ENCODE measurements at places on chromosomes 4 and X.

GRCh38 chrX:93673056-93673868, at the start of gene NAP1L3:
Gene NAP1L3, minus strand, starts transcription at chrX:93673578. Its CDS starts 274 bp downstream, at chrX:93673304.
- peak; percentile 66 for DNase-seq

GRCh38 chrX:123807835-123808416, 51.9 kb upstream of the XIAP start:
- DNase-seq, result no peak

- DNase-seq, result no peak
These were observed 188.2 kb downstream of the GC start for GRCh38 chr4:71595576-71596108.

GRCh38 chr4:16617435-16617834, 281.0 kb downstream of the LDB2 start:
- DNase-seq, result no peak

DNA sequence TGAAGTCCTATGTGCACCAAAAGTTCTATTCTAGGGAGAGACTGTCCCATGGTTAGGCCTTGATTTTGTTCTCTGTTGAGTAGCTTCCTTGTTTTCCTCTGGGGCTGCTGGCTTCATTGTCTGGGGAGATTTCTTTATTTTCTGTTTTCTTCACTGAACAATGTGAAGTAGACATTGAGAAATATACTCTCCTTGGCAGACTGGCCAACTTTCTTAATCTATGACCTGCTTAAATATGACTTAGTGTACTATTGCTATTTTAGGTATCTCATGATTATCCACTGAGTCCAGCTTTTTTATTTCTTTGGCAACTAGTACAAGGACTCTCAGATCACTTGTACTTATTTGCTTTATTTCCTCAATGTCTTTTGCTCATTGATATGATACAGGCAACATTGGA, 1594.6 kb downstream of the ARAP2 start:
- no peak for DNase-seq

- DNase-seq, result no peak
These were observed 121.8 kb upstream of the EDA2R start for GRCh38 chrX:66760651-66761050.

GRCh38 chrX:16114611-16115010, 8.8 kb upstream of the GRPR start:
- DNase-seq, result no peak

DNA sequence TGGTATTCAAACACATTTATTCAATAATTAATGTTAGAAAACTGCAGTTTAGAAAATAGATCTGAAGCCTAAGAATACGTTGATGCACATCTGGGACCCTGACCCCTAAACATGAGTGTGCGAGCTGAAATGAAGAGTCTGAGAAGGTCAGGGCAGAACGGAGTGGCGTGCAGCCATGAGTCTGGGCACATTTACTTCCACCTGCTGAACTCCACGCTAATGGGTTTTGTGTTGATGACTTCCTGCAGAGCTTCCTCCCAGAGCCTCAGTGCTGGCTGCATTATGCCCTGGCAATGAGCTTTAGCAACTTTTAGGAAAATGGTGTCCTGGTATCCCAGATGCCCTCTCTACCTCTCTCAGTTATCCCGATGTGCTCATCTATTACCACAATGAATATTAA, 53.1 kb downstream of the FAM114A1 start:
- DNase-seq, result no peak

DNA sequence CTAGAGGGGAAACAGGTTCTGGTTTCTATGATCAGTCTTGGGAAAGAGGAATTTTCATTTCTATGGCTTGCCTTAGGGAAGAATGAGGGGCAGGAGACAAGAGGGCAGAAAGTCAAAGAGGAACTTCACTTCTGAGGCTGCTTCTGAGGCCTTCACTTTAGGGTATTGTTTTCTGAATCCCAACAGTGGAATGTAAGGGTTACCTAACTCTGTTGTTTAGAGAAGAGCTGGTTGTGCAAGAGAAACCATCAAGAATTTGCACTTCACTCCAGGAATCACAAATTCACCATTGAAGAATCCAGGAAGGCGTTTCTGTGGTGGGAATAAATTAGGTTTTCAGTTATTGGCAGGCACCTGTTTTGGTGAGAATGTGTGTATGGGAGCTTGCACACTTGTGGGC, 126.7 kb upstream of the AMOT start:
- no peak for DNase-seq

- peak; percentile 49 for DNase-seq
These were observed 213 bp downstream of the NFKB1 start for GRCh38 chr4:102501447-102501696.

GRCh38 chrX:125544856-125545255, 225.2 kb downstream of the TEX13C start:
- DNase-seq, result no peak

DNA sequence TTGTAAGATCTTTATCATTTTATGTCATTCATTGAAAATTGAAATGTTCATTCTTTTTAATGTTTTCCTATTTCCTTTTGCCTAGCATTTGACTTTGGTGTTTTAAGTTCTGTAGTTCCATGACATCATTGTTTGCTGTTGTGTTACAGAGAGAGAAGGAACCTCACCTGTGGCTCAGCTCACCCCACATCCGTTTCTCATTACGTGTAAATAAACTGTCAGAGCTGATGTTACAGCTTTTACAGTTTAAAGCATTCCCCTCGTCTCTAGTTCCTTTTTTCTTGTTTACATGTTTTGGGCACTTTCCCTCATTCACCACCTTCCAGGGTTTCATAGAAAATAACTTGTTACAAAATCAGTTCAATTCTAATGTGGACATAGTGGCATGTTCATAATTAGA, 137.2 kb downstream of the FNIP2 start:
- no peak for DNase-seq

GRCh38 chrX:10833299-10834169, 213.1 kb upstream of the MID1 start:
- peak; percentile 43 for DNase-seq

- no peak for DNase-seq
These were observed 3.3 kb downstream of the SHROOM2 start for GRCh38 chrX:9789555-9789954.

- DNase-seq, result no peak
These were observed 183.7 kb downstream of the NR3C2 start for GRCh38 chr4:148258535-148258934.

DNA sequence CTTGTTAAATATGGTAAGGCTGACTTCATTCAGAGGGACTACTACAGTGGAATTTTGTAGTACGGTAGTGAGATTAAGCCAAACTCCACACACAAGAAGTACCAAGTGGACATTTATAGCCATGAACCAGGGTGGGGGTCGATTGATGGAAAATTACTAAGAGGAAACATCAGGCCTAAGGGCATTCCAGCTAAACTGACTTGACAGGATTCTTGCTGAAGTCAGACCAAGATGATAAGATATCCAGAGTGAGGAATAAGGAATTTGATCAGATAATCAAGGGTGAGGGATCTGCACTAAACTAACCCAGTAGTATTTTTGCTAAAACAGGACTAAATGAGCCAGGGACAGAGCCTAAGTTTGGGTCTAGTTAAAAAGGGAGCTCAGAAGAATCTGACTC, 597.5 kb downstream of the RPA4 start:
- DNase-seq, result no peak

GRCh38 chrX:39156051-39156450, 354.8 kb downstream of the MID1IP1 start:
- no peak for DNase-seq

- DNase-seq, result no peak
These were observed 47.8 kb downstream of the CRLF2 start for GRCh38 chrX:1164322-1165288.

DNA sequence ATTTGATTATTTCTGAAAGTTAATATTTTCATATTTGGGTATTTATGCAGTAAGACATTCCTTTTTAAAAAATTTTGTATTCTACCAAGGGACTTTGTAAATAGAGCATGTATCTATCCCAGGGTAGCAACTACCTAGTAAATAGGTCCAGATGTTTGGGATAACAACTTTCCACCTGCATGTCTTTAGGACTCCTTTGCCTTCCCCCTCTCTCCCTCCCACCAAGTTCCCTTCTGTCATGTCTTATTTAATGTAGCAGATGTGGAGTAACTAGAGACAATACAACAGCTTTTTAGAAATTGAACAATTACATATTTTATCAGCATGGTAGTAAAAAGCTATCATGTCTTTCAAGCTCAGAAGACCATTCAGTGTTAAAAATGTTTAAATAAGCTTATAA, 821.0 kb downstream of the C4orf33 start:
- DNase-seq, result no peak

- no peak for DNase-seq
These were observed 185.5 kb downstream of the PDGFRA start for GRCh38 chr4:54414545-54414944.

DNA sequence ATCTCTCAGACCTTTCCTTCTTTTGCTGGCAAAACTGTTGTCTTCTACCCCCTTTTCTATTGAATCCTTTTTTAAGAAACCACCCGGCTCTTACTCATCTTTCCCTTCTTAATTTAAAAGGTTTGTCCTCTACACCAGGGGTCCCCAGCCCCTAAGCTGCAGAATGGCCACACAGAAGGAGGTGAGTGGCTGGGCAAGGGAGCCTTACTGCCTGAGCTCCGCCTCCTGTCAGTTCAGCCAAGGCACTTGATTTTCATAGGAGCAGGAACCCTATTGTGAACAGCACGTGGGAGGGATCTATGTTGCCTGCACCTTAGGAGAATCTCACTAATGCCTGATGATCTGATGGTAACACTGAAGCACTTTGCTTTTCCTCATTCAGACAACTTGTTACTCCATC, 726.3 kb upstream of the INTU start:
- no peak for DNase-seq

- DNase-seq, result peak; percentile 49
These were observed 43.0 kb downstream of the ENPEP start for GRCh38 chr4:110518889-110519490.

- no peak for DNase-seq
These were observed 96.5 kb downstream of the HDAC8 start for GRCh38 chrX:72475952-72476668.

DNA sequence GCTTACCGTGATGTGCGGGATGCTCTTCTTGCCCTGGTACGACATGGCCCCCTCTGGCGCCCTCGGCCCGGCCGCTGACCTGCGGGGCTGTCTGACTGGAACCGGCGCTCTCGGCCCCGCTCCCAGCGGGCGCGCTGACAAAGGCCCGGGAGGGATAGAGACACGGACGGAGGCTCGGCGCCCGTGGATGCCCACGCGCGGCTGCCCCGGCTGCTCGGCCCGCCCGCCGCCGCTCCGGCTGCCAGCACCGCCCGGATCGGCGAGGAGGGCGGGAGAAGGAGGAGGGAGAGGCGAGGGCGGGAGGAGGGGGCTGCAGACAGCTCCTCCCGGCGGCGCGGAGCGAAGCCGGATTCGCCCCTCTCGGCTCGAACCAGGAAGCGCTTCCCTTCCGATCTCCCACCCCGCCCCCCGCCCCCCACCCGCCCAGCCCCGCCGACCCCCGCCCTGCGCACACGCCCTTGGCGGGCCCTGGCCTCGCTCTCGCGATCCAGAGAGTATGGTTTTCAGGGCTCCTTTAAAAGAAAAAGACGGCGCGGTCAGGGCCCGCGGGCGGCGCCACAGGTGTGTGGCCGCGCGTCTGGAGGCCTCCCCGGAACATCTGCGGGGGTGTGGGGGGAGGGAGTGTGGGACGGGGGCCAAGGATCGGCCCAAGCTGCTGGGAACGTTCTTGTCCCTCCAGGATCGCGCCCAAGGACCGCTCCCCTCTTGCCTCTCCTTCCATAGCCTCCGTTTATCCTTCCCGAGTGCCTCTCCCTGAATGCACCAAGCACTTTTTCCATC, 4.5 kb downstream of the CRMP1 start:
- DNase-seq, result no peak

DNA sequence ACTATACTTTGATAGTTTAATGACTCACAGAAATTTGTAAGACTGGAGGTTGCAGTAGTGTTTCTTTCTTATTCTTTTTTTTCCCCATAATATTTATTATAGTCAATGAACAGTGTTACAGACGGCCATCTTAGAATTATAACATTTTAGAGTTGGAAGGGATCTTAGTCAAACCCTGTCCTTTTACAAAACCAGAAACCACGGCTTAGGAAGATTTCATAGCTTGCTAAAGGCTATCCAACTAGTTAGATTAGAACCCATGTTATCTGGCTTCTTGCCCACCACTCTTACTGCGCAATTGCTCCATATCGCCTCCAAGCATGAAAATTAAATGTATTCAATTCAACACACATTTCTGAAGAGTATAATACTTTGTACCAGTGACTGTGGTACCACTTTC, 1.1 kb downstream of the XIAP start:
- peak; percentile 8 for DNase-seq

DNA sequence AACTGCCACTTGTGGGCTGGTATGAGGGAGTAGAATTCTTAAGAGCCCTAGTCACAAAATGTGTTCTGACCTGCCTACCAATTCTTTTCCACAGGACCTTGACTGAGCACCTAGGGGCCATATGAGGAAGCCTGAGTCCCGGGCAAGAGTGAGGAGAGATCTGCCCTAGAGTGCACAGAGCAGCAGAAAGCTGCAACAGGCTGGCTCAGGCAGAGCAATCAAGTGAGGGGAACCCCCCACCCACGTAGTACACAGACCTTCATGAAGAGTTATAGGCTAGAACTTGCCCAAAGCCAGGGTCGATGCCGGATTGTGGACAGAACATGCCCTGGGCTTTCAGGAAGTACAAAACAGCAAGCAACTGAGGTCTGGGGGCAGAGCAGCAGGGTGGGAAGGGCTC, 117.0 kb downstream of the SPOCK3 start:
- no peak for DNase-seq

DNA sequence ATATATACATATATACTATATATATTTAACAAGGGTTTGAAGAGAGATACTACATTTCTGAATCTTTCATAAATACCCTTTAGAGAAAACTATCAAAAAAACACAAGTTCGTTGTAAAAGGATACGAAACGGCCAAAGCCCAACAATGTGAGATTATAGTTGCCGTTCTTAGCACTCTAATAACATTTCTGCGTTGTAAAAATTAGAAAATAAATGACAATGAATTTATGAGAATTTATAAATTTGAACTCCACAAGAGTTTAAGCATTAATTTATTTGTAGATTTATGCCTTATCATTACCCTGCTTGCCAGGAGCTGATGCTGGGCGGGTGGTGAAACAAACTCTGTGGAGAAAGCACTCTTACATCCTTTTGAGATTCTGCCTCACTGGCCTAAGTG, 1.1 kb downstream of the WDR17 start:
- no peak for DNase-seq

DNA sequence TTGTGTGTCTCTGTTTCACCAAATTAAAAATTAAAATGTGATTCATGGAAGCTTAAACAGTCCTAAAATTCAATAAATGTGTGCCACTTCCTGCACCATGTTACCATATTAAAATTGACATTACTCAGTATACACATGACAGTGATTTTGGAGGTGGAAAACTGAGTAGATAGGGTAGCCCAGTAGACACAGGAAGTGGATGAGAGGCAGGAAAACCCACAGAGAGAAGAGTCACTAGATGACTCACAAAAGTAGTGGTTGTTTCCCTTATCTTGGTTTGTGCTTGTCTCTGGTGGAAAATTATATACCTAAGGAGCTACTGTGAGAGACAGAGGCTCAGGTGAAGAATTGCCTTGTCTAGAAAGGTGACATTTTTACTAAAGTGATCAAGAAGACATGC, 375.8 kb upstream of the CXorf51B start:
- no peak for DNase-seq
